GM23338 (cell line): ENCODE measurements at places on chromosomes 3 and 15. TPM values are rescaled to one million over a fixed set of nuclear protein-coding genes. Genes with fewer than 3 reads are reported as not detected.

The WNT5A gene
- 0.53 and 0.82 TPM in 2 replicates for polyA plus RNA-seq

GRCh38 chr3:43870120-43870519 lies 179.4 kb downstream of the ABHD5 start:
- no peak overlapping the region for H3K27ac ChIP-seq
- peaks cover 12% of the 10 kb centered on the region for H3K4me1 ChIP-seq
- no peaks in the 10 kb centered on the region for H3K27me3 ChIP-seq
- no peaks in the 10 kb centered on the region for H3K36me3 ChIP-seq
- no peak for DNase-seq

The CYP8B1 gene
- polyA plus RNA-seq: not detected in 2 replicates

DNA sequence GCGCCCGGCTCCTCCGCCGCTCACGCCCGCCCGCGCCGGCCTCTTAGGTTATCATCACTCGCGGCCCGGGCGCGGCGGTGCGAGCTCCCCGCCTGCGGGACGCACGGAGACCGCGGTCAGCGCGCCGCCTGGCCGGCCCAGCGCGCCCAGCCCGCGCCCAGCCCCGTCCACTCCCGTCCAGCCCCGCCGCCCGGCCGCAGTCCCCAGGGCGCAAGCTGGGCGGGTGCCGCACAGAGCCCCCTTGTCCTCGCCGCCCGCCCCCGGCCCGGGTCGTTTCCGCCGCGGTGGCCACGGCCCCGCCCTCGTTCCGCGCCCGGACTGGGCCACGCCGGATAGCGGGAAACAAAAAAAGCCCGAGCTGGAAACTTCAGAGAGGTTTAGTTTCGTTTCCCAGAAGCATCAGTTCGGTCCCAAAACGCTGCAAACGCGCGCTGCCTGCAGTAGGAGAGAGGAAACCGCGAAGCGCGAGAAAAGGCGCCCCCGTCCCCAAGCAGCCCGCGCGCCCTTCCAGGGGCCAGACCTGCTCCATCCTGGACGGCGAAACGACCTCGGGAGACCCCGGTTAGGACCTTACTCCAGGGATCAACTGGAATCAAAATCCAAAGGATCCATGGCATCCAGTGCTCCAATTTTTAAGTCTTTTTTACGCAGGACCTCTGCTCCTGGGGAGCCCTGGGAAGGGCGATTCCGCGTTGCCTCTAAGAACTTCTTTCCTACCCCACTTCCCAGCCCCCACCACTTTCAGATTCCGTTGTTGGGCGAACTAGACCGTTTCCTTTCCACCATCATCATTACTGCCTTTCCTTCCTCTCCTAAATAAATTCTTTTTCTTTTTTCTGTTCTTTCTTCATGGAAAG lies at the start of gene ATP10A:
Gene ATP10A, minus strand, starts transcription at position 217 of the 857 bp plus-strand sequence. CDS start 231 bp downstream, outside the sequence.
- no peak within 1 kb of the TSS for H3K27ac ChIP-seq
- H3K4me3 ChIP-seq: peak within 1 kb of the TSS; percentile 72
- peaks cover 47% of the 10 kb centered on the region for H3K27me3 ChIP-seq
- H3K36me3 ChIP-seq: no peaks in the 10 kb centered on the region
- H3K4me1 ChIP-seq: peaks cover 10% of the 10 kb centered on the region

- no peak for DNase-seq
- no peak overlapping the region for H3K4me3 ChIP-seq
- no peak overlapping the region for H3K27ac ChIP-seq
- no peaks in the 10 kb centered on the region for H3K27me3 ChIP-seq
- H3K36me3 ChIP-seq: no peaks in the 10 kb centered on the region
- H3K4me1 ChIP-seq: no peaks in the 10 kb centered on the region
Measured at GRCh38 chr3:150014782-150015181, 44.1 kb upstream of the PFN2 start.
